Esophagus mucosa (tissue), 1 donor: ENCODE measurements at places on chromosomes 7 and 10. TPM values are rescaled to one million over a fixed set of nuclear protein-coding genes. Genes with fewer than 3 reads are reported as not detected.

HKDC1 gene
- total RNA-seq: 0.04 TPM

KLF14 gene
- not detected for total RNA-seq

NKX6-2 gene
- total RNA-seq: 0.08 TPM

GALNT17 gene
- 0.36 TPM for total RNA-seq

R3HCC1L gene
- 7.7 TPM for total RNA-seq
